ENCODE measurements at places on chromosomes 3 and 15. TPM values are rescaled to one million over a fixed set of nuclear protein-coding genes. Genes with fewer than 3 reads are reported as not detected.

GRCh38 chr15:29270169-29270955 is 740 bp upstream of the NSMCE3 start:
- DNase-seq, result peak; percentile 6

Gene CGNL1
- 17.9 TPM for total RNA-seq

GRCh38 chr3:126317029-126317996 is 39.9 kb downstream of the KLF15 start:
- DNase-seq, result no peak

DNA sequence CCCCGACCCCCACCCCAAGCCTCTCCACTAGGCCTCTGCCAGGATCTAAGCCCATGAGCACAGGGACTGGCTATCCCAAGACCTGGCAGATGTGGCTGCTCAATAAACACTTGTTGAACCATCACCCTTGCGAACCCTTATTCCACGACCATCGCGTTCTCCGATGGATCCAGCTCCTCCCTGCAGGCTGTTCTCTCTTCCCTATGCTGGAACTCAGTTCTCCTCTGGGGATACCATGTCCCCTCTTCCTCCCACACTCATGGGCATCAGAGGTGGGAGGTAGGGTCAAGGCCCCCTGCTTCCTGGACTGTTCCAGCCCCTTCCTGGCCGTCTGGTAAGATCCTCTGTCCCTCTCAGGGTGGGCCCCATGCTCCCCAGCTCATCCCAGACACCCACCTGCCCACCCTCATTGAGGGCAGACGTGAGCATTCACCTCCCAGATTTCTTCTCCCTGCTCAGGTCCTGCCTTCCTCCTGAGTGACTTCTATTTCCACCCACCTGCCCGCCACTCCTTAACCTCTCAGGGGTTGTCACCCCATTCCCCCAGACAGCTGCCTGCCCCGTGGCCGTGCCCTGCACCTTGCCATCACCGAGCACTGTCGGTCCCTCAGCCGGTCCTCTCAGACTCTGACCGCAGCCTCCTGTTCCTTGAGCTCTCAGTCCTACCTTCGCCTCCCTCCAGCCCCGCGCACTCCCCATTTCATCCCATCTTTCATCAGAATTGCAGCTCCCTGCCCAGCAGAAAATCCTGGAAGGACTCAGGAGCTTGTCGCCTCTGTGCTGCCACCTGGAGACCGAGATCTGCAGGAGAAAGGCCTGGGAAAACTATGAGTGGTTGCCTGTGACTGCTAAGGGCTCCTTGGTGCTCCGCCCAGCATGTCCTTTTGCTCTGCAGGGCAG is 42.0 kb downstream of the PML start:
- DNase-seq, result peak; percentile 65

GRCh38 chr3:174198199-174198598 is 660.9 kb upstream of the NAALADL2 start:
- DNase-seq, result peak; percentile 65

Gene EBLN2
- 3.0 TPM for total RNA-seq

Gene SPRED1
- total RNA-seq, result 13.9 TPM

GRCh38 chr15:48020166-48020565 is 100.6 kb upstream of the SLC24A5 start:
- no peak for DNase-seq

DNA sequence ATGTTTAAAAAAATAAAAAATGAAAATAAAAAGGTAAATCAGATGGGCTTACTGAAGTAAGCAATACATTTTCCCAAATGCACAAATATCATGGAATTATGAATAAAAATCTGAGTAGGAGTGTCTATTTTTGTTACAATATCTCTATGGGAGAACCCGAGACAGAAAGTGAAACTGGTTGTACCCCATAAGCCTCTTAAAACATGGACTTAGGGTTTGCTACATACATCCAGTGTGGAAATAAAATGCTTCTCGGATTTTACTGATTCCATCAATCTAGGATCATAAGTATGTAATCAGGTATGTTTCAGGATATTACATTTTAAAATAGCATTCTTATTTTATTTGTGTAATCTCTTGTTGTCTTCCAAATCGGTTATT is 177.8 kb upstream of the CDIN1 start:
- peak; percentile 37 for DNase-seq

Gene ARPIN
- total RNA-seq, result 11.1 TPM

GRCh38 chr15:50911621-50912020 is 3.1 kb downstream of the AP4E1 start:
- no peak for DNase-seq

Gene FBXO22
- 30.8 TPM for total RNA-seq

Gene TMOD2
- 13.5 TPM for total RNA-seq

DNA sequence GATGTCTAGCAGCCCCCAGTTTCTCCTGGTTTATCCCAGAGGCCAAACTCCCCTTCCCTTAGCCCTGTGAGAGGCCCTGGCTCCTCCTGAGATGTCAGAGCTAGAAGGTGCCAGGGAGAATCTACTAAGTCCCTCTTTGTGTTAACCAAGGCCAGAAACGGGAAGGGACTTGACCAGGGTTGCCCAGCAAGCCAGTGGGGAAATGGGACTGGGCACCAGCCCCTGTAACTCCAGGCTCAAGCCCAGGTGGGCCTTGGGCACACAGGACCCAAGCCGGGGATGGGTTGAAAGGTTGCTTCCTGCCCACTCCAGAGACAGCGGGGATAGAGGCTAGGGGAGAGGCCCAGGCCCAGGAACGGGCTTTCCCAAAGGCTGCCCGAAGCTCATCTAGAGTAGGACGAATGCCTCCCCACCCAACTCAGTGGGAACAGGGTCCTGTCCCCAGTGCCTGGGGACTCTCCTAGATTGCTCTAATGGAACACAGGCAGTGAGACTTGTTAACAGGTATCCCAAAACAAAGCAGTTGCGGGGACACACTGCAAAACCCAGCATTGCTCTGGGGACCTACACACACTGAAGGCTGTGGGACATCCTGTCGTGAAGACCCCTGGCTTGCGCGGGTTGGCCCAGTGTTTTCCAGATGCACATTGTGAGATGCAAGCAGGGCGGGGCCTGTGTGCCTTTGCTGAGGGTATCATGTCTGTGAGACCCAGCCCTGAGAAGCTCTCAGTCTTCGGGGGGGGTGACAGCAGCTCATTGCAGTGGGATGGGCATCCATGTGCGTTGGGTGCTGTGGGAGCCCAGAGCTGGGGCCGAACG is 12.9 kb upstream of the TXNRD3 start:
- no peak for DNase-seq

GRCh38 chr15:52733088-52733487 is 53.9 kb upstream of the ATOSA start:
- no peak for DNase-seq

Gene CHD2
- 51.2 TPM for total RNA-seq

DNA sequence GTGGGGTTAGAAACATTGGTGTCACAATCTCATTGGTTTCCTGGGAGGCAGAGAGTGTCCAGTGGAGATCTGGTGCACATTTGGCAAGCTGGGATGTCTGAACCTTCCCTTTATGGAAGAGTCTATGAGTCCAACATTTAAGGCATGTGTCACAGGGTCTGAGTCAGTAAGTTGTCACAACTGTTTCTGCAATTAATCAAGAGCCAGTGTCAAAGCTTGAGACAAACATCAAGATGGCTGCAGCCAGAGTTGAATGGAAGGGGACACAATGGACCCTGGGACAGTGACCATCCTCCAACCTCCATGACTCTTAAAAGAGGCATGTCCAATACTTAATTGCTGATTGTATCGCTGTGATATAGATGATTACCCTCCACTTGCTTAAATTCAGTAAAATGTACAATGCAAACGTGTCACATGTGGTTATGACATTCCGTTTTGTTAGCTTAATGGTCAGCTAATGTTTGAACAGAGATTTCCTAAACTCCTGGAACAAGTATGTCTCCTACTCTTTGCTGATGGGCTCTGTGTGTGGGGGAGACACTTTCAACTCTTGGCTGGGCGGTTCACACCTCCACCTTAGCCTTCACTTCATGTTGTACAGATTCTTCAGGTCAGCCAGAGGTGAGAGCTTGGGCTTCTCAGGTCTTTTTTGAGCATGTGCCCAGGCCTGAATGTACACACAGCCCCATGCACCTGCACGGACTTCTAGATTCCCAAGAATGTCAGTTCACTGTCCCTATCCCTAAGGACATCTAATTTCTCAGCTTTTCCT is 79.9 kb upstream of the PRR23E start:
- no peak for DNase-seq

GRCh38 chr15:72237029-72237852 is 6.3 kb upstream of the PKM start:
- peak; percentile 82 for DNase-seq

Gene IGSF10
- not detected for total RNA-seq

DNA sequence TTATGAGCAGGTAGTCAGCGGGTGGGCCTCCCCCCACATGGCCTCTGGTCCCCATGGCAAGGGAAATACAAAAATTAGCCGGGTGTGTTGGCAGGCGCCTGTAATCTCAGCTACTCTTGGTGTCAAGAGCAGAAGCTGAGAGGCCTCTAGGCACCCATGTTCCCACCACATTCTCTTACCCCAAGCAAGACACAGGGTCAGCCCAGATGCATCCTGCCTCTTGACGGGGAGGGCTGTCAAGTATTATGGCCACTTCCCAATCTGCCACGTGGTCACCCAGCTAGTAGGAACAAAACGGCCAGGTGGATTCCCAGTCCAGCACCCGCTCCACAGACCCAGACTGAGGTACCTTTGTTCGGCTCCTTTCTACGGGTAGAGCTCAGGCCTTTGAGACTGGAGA is 16.2 kb upstream of the SLC6A6 start:
- no peak for DNase-seq

Gene ZBED2
- total RNA-seq, result not detected

GRCh38 chr3:120661106-120661905 is 20.7 kb downstream of the HGD start:
- DNase-seq, result no peak

GRCh38 chr15:72116731-72117485 is 1.0 kb downstream of the MYO9A start:
- DNase-seq, result peak; percentile 53

Gene SUCLG2
- total RNA-seq, result 30.1 TPM

DNA sequence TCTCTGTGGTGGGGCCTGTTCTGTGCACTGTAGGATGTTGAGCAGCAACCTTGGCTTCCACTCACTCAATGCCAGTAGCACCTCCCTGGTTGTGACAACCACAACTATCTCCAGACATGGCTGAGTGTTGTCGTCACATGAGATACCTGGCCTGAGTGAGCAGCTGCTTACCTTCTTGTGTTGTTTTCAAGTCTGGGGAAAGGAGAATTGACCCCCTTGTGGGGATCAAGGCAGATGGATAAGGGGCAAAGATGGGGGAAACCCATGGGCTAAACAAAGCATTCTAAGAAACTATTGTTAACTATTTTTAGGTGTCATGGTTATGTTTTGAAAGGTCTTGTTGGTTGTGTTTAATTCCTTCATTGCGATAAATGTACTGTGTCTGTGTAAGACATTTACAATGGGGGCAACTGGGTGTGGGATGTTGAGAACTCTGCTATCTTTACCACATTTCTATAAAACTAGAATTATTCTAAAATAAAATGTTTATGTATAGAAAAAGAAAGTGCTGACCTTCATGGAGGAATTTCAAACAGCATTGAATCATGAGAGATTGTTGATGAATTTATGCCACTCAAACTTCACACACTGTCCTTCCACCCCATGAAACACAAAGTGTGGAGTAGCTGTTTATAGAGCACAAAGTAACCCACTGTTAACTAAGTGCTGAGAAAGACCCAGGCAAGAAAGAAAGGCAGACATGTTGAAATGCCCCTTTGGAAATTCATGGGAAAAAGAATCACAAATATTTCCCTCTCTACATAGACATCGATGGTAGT is 48.4 kb upstream of the SPTSSB start:
- DNase-seq, result no peak

Gene PRRT3
- total RNA-seq, result 0.60 TPM

- DNase-seq, result peak; percentile 30
Observed at GRCh38 chr3:153621953-153622352, 459.9 kb downstream of the RAP2B start.

Gene NPAP1
- not detected for total RNA-seq

Gene STXBP5L
- not detected for total RNA-seq

GRCh38 chr15:41180206-41180789 is 50.3 kb downstream of the EXD1 start:
- no peak for DNase-seq

Gene XCR1
- not detected for total RNA-seq

Gene C3orf20
- total RNA-seq, result not detected

GRCh38 chr3:11774296-11774877 is 72.3 kb downstream of the TAMM41 start:
- peak; percentile 76 for DNase-seq

GRCh38 chr3:45002720-45003119 is 23.4 kb upstream of the CLEC3B start:
- DNase-seq, result no peak

- DNase-seq, result no peak
Observed at GRCh38 chr3:42762046-42762724, 10.9 kb downstream of the CCDC13 start.

DNA sequence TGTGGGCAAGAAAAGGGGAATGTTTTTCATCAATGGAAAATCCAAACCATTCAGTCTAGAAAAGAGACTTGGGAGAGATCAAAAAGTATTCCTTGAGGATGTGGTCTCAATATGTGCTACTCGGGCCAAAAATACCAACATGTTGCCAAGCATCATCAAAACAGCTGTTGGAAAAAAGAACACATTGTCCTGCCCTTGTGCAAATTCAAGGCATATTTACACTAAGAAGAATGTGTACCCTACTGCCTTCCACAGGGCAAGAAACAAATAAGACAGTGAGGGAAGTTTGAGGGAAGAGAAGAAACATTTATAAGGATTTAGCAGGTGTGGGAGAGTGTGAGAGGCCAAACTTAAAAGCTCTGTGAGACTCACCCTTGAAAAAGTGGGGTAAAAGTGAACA is 252.1 kb downstream of the NTRK3 start:
- no peak for DNase-seq

Gene FGF7
- not detected for total RNA-seq

Gene MYLK
- total RNA-seq, result 21.6 TPM

- DNase-seq, result no peak
Observed at GRCh38 chr3:65846936-65847335, 191.8 kb downstream of the MAGI1 start.

- no peak for DNase-seq
Observed at GRCh38 chr3:43073836-43074220, 32.1 kb downstream of the POMGNT2 start.

DNA sequence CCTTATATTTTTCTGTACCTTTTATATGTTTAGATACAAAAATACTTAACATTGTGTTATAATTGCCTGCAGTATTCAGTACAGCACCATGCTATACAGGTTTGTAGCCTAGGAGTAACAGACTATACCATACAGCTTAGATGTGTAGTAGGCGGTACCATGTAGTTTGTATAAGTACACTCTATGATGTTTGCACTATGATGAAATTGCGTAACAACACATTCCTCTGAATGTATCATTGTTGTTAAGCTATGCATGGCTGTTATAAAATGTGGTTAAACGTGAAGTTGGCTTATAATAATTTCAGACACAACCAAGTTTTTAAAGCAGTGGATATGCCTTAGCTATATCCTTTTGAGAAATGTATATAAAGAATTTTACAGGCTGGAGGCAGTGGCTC is 328.3 kb downstream of the PLCL2 start:
- no peak for DNase-seq

GRCh38 chr3:156551261-156551660 is 3.7 kb downstream of the SSR3 start:
- peak; percentile 74 for DNase-seq

DNA sequence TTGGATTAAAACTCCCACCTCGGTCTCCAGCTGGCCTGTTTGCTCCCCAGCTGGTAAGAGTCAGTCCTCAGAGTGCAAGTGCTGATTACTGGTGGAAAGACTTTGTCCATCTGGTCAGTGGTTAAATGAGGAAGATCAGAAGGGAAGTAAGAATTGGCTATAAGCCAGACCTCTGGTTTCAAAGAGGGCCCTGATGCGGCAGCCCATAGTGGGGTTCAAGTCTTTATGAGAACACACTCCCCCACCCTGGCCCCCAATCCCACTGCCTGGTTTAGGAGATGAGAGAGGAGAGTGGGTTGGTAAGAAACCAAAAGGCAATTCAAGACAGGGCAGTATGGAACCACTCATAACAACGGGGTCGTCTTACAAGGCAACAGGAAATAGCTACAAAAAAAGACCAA is 65.0 kb downstream of the FRMD4B start:
- peak; percentile 36 for DNase-seq
